Amygdala (tissue), 56 donors: ENCODE measurements at places on chromosomes 6 and 20.

DNA sequence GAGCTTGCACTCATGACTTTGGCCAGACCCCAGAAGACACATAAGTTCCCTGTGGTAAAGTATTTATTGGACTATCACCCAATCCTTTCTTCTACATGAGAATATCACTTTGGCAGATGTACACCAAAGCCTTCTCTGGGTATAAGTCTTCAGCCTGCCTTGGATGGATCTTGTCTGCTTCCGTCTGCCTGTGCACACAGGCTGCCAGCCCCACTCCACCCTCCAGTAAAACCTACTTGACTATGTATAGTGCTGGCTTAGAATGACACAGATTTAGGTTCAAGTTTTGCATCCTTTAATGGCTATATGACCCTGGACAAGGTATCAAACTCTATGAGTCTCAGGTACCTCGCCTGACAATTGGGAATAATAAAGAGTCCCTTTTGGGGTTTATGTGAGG is 63.4 kb downstream of the BACH2 start:
- DNase-seq = no peak

DNA sequence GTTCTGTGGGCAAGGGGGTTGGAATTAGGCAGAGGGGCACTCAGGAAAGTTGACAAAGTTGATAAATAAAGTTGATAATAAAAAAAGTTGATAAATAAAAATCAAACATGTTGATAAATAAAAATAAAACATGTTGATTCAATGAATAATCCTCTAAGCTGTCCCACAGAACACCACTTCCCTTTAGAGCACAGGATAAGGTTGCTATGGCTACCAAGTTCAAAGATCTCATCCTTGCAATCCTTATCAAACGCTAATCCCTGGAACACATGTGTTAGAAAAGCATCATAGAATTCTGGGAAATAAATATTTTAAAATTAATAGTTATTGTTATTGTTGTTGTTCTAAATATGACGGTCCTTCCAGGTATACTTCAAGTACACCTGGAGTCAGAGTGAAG is 33.9 kb downstream of the MBOAT1 start:
- no peak for DNase-seq

DNA sequence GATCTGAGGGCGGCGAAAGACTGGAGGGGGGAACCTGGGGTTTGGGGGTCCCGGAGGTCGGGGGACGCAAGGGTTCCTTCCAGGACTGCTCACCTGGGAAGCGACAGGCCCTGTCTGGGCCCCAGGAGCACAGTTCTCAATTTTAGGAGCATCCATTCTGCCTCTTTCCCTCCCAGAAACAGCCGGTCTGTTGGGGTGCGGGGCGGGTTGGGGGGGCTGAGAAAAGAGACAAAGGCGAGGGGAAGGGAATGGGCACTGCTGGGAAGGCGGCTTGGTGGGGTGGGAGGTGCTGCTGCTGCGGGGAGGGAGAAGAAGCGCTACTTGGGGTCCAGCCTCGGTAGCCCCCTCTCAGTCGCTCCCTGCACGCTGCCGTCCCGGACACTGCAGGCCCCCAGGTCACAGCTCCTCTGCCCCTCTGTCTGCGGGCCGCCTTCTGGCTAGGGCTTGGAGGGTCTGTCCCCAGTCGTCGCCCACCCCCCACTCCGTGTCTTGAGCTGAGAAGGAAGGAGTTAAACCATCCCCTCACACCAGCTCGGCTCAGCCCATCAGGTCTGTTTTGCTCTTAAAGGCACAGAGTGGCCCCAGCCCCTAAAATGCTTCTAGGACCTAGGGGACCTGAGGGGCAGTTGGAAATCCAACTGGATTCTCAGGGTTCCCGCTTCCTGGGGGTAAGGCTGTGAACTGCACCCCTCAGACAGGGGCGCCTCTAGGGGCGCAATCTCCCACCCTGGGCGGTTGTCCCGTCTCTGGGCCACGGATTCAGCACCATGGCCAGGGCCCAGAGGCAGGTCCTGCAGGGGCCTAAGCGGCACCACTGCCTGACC is 690 bp downstream of the GDAP1L1 start:
- DNase-seq = peak; percentile 21

DNA sequence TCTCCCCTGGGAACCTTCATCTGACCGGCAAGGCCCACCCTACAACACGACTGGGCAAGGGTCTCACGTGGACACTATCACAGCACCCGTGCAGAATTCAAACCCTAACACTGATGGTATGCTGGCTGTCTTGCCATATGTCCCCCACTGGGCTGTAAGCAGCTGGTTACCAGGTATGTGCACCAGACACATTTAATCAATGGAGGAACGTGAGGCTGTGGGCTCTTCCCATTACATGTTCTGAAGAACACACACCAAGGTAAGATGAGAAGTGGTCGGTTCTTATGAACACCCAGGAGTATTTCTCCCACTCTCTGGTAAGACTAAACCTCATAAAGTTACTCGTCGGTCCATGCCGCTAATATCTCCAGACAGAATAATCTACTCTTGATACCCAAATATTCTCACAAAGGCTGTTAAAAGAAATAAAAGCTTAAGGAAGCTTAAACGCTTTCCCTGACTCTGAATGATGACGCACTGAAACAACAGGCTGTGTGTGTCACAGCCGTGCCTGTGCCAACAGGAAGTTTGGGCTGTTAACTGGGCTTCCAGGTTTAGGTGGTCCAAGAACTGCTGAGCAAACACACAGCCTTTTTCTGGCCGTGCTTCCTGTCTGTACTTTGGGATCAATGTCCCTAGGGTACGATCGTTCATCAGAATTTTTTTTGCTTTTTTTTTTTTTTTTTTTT is 75.3 kb downstream of the SLC23A2 start:
- DNase-seq = no peak

DNA sequence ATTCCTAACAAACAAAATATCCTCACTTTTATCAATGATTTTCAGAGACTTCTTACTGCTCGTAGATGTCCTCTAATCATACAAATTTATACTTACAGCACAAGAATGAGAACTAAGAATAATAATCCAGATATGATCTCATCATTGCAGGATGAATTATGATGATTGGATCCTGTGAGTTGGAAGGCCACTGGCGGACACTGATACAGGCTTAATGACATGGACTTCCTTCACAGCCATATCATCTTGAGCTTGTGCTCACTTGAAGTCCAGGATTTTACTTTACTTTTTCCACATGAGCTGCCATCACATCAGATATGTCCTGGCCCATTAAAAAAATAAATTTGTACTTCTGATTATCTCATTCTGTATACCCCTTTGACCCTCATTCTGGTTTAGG is 94.3 kb downstream of the NKAIN2 start:
- no peak for DNase-seq
